ENCODE measurements at places on chromosomes 3 and 15. TPM values are rescaled to one million over a fixed set of nuclear protein-coding genes. Genes with fewer than 3 reads are reported as not detected.

CYP11A1 gene
- polyA plus RNA-seq, result 0.57 TPM

PLSCR5 gene
- not detected for polyA plus RNA-seq

ALDH1L1 gene
- polyA plus RNA-seq, result 57.0 TPM

PP2D1 gene
- 0.30 TPM for polyA plus RNA-seq

LINGO1 gene
- 18.2 TPM for polyA plus RNA-seq

GOLGA8J gene
- 0.80 TPM for polyA plus RNA-seq

PDZRN3 gene
- 44.2 TPM for polyA plus RNA-seq

AGBL1 gene
- 0.09 TPM for polyA plus RNA-seq

CEP19 gene
- 6.4 TPM for polyA plus RNA-seq

WWTR1 gene
- 109 TPM for polyA plus RNA-seq

SLC24A5 gene
- 0.54 TPM for polyA plus RNA-seq

ZNF609 gene
- 36.8 TPM for polyA plus RNA-seq

CDV3 gene
- 156 TPM for polyA plus RNA-seq

CFAP161 gene
- 0.53 TPM for polyA plus RNA-seq

BTLA gene
- polyA plus RNA-seq, result 0.73 TPM

FEM1B gene
- 59.7 TPM for polyA plus RNA-seq

ECE2 gene
- 0.16 TPM for polyA plus RNA-seq

LCTL gene
- 0.21 TPM for polyA plus RNA-seq

DISP2 gene
- polyA plus RNA-seq, result 0.18 TPM

ANKDD1A gene
- 5.6 TPM for polyA plus RNA-seq

DNA sequence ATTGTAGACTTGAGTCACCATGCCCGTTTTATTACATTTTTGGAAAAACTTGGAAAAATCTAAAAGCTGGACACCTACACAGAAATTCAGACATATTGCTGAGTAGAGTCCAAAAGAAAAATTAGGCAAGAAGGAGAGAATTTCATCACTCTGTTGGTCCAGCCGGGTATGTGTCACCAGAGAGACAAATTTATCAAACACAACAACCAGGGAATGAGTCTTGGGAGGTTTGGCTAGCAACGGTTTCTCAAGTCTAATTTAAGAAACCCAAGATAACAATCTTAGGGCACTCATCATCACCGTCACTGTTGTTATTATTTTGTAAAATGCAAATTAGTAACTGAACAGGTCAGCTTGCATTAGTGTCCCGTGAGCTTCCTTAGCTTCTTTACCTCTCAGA lies 197.5 kb upstream of the C2CD4B start:
- DNase-seq, result no peak

GRCh38 chr3:179700716-179701115 lies 47.9 kb downstream of the USP13 start:
- DNase-seq, result no peak

DNA sequence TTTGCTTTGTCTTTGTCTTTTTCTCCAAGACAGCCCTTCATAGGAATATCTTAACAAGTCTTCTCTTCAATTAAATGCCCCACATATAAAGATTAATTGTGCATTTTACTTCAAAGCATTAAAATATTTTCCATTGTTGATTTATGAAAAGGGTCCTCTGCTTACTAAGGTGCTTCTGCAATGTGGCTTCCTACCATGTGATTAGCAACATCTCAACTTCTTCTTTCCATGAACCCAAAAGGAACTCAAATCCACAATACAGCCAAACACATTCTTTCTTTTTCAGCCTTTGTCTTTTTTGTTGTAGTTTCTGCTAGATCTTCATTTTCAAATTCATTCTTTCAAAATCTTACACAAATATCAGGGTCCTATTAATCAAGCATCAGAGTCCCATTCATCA lies 309.2 kb downstream of the NSUN3 start:
- no peak for DNase-seq

- no peak for DNase-seq
These were observed 658 bp downstream of the EOGT start for GRCh38 chr3:69012800-69013252.

- no peak for DNase-seq
These were observed 161.1 kb upstream of the TOPAZ1 start for GRCh38 chr3:44080474-44081072.

GRCh38 chr3:132210476-132211346 lies 106.5 kb upstream of the ACP3 start:
- DNase-seq, result no peak

DNA sequence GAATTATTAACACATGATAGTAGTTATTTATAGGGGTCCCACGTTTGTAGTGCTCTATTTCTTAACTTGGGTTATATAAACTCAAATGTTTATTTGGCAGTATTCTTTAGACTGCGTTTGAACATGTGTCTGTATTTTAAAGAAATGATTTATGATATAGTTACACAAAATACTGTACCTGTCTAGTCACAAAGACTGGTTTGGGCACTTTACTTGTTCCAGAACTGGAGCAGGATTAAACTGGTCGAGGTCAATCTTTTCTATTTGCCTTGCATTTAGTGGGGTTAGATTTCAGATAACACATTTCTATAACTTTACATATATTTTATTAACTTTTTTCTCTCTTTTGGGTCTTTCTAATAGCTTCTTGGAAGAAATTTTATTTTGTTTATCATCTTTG lies 39.5 kb downstream of the HACD3 start:
- DNase-seq, result no peak

- DNase-seq, result no peak
These were observed 61.3 kb downstream of the FBN1 start for GRCh38 chr15:48584090-48584811.

GRCh38 chr3:56370991-56371775 lies 97.1 kb downstream of the ERC2 start:
- no peak for DNase-seq

DNA sequence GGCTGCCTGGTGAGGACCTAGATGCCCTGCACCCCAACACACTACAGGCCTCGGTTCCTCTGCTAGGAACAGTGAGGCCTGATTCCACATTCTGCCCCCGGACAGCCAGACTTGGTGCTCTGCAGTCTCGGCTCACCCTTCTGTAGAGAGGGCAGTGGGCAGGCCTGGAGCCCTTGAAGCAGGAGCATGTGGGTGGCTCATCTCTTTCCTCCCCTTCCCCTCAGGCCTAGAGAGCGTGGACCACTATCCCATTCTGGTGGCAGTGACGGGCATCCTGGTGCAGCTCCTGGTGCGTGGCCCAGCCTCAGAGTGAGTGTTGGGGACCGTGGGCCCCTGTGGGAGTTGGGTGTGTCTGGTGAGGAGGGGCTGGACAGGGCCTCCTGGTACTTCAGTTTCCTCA lies 3.3 kb downstream of the AMIGO3 start:
- DNase-seq, result no peak

DNA sequence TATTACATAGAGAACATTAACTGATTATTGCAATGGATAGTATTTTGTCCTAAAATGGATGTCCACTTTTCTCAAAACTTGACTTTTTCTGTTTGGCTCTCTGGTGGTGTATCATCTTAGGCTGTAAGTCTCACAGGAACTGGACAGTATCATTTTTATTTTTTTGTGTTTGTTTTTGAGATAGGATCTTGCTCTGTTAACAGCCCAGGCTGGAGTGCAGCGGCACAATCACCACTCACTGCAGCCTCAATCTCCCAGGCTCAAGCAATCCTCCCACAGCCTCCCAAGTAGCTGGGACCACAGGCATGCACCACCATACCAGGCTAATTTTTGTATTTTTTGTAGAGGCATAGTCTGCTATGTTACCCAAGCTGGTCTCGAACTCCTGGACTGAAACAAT lies 13.1 kb downstream of the CHST14 start:
- DNase-seq, result no peak

- no peak for DNase-seq
These were observed 74.4 kb upstream of the PPP2R3A start for GRCh38 chr3:135891121-135891520.

- no peak for DNase-seq
These were observed 49.6 kb downstream of the NPTN start for GRCh38 chr15:73583544-73583943.

- no peak for DNase-seq
These were observed 437.1 kb downstream of the SHQ1 start for GRCh38 chr3:72411126-72411525.

GRCh38 chr3:8625991-8626390 lies 18.6 kb downstream of the SSUH2 start:
- DNase-seq, result no peak

- DNase-seq, result no peak
These were observed 39.7 kb upstream of the GADL1 start for GRCh38 chr3:30934208-30934550.

DNA sequence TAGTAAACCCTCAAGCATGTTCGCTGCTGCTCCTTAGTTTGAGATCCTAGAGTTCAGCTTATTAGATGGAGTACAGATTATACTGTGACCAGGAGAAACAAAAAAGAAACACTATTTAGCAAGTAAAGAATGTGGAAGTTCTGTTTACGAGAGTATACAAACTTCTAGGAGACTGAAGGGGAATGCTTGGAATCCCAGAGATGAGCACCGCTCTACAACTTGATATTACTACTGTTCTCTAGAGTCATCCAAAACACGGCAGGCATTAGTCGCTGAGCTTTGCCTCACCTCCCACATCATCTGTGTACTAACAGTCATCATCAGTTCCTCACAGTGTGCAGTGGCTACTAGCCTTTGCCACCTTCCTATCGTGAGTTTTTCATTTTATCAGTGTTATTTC lies 121.4 kb upstream of the CHRM5 start:
- no peak for DNase-seq

GRCh38 chr3:60650171-60650570 lies 601.1 kb downstream of the FHIT start:
- no peak for DNase-seq

DNA sequence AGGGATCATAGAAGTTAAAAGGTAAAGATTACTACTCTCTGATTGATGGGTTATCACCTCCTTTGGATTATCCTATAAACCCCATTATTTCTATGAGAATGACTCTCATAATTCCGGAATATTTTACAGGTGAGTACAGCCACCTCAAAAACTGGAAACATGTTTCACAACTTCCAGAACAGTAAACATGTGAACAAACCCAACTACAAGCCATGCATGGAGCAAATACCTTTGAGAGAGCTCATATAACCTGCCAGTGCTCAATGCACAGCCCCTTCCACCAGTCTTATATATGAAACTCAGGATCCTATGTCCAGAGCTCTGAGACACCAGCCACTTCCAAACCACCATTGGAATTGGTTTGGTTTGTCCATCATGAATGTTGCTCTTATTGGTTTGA lies 208.0 kb downstream of the MECOM start:
- no peak for DNase-seq

- peak; percentile 58 for DNase-seq
These were observed 17.4 kb upstream of the EHD4 start for GRCh38 chr15:41989573-41990242.

DNA sequence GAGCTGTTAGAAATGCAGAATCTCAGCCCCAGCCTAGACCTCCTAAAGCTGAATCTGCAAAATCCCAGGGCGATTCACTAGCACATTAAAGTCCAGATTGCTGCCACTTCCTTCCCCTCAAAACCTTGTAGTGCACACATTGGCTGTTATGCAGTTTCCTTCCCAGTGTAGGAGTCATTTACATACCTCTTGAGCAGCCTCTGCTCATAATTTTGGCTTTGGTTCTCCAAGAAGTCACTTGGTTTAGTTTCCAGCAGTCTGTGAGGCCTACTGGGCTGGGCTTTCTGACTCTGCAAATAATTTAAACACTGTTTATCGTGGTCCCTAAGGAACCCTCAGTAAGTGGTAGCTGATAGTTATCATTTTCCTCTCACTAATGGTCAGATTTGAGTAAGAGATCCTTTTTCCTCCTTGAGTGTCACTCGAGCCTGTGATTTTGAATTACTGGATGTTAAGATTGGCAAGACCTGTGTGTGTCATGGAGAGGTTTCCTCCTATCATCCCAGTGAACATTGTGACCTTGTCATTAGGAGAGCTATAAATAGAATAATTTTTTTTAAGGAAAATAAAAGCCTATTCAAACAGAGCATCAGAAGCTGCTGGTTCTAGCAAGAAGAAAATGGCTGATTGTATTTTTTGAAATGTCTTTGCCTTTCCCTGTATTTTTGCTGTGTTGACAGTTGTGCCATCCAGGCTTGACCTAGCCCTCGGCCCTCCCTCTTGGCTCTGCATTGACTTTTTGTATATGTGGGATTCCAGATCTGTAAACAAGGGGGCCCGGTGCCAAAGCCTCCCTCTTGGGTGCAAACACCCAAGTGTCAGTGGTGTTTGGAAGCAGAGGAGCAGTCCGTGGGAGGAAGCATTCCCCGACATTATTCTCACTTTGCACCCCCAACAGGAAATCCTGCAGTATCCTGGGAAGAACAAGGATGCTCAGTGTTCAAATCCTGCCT lies 134.8 kb upstream of the ANKRD28 start:
- no peak for DNase-seq

DNA sequence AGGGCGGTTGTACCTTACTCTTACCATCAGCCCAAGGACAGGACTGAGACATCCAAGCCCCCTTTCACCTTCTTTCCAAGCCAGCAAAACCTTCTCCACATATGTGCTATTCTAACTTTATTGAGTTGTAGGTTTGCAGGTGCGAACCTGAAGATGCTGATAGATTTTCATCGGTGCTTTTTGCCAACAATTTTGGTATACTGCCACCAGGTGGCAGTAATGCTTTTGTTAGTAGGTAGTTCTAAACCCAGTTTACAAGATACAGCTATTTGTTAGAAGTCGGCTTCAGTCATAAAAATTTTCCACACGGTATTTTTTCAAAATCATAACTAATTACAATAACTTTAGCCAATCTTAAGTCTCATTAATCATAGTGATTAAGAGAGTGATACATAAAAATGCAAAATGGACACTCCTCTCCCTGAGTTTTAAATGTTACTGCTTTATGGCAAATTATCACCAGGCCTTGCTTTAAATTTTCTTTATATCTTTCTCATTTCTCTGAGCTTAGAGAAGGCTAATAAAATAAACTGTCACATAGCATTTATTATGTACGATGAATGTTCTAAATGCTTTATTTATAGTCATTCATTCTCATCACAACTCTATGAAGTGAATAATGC lies 636 bp downstream of the TBC1D21 start:
- DNase-seq, result peak; percentile 16

GRCh38 chr3:140933109-140933508 lies 8.5 kb upstream of the SLC25A36 start:
- no peak for DNase-seq

DNA sequence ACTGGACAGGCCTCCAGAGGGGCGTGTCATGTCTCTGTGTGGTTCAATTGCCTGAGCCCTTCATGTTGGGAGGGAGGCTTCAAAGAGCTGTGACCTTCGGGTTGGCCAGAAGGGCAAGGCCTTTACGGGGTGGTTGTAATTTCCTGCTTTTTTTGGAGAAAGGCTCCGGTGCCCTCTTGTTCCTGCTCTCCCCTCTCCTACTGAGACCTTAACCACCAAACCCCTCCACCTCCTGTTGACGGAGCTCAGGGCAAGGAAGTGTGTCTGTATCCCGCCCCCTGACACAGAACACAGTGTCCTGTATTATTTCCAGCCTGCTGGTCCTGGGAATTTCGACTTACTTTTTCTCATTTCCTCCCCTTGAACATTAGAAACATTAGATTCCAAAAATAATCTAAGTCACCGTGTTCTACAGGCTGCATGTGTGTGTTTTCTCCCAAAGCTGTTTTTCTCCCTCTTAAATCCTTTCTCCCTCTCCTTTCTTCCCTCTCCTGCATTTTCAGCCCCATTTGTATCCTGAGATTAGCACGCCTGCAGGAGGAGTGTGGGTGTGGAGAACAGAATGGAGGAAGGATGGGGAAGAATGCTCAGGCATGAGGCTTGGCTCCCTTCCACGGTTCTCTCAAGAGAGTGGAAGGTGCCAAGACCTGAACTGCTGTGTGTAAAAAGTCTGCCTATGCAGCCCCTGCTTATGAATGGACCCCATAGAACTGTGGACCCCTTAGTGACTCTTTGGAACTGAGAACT lies 285.4 kb upstream of the ROPN1 start:
- no peak for DNase-seq

Measured in right renal pelvis (tissue), 4 donors.